NCI-H2029 (cell line): ENCODE measurements at places on chromosomes 1 and 21.

- DNase-seq, result no peak
Observed at GRCh38 chr21:26224366-26224765, 53.8 kb upstream of the APP start.

DNA sequence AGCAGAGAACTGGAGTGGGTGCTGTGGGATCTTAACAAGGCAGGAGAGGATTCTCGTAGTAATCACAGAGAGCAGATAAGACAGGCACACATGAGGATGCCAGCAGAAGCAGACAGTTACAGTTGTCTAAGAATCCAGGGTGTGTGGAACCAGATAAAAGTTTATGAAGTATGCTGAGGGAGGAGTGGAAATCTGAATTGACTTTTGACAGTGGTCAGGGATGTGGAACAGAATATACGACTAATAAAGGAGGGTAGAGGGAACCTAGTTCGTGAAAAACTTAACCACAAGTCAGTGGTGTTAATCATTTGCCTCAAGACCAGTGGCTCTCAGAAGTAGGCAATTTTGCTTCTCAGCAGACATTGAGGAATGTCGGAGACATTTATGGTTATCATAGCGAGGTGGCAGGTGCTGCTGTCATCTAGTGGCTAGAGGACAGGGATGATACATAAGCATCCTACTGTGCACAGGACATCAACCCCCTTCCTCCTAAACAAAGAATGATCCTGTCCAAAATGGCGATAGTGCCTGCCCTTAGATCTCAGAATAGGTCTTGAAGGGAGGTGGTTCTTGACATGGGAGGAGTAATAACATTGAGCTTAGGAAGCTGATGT lies 3.0 kb downstream of the LRRC8D start:
- DNase-seq, result no peak

- no peak for DNase-seq
Observed at GRCh38 chr1:112879834-112880233, 76.2 kb downstream of the SLC16A1 start.

DNA sequence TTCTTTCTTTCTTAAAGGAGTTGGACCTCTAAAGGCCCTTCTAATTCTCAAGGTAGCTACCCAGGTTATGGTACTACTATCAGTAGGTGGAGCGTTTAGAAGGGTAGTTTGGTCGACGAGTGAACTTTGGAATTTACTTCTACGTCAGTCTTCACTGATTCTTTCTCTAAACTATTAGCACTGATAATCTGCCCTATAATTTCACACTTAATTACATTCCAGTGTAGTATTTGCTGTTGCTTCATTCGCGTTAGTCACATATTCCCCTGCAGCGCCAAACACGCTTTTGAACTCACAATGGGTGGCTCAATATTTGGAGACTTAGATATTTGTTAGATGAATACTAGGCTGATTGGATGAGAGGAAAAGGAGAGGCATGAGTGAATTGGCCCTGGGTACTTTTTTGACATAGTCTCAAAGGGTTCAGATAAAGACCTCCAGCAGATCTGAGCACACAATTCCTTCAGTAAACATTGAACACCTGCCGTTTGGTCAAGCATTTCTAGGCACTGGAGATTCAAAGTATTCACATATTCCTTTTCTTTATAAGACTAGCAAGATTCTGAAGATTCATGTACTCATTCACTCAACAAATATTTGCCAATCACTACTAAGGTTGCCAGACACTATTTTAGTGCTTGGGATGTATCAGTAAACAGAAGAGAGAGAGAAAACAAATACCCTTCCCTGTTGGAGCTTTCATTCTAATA lies 929 bp upstream of the FOXJ3 start:
- DNase-seq, result peak; percentile 91

DNA sequence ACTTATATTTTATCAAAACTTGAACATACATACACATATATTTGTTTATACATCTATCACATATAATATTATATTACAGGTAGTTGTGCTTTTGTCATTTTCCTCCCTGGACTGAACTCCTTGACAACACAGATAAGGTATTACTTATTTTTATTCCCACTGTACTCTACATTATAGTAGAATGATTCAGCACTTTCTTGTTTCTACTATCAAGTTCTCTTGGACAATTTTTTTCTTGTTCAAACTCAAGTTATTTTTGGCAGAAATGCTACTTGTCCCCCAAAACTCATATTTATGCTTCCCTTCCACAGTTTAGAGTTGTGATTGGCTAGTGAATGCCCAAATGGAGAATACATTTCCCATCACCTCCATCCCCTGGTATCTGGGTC lies 10.8 kb upstream of the PTPRC start:
- DNase-seq, result no peak

DNA sequence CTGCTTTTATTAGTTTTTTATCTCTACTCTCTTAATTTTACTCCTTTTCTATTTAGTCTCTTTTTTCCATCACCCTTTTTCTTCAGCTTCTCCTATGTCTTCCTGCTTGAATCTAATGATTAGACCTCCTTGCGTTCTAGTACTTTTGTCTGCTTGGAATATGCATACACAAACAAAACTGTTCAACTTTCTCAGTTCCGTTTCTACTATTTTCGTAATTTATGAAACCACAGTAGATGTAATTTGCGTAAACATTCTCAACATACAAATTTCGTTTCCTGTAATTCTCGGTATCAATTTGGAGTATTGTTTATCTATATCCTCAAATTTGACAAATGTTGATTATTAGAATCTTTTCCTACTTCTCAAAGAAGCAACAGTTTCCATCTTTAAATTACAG lies 772.5 kb downstream of the USP25 start:
- DNase-seq, result no peak

- no peak for DNase-seq
Observed at GRCh38 chr1:47434051-47434842, 3.6 kb upstream of the FOXD2 start.

- no peak for DNase-seq
Observed at GRCh38 chr1:36560621-36561360, 78.1 kb upstream of the CSF3R start.

DNA sequence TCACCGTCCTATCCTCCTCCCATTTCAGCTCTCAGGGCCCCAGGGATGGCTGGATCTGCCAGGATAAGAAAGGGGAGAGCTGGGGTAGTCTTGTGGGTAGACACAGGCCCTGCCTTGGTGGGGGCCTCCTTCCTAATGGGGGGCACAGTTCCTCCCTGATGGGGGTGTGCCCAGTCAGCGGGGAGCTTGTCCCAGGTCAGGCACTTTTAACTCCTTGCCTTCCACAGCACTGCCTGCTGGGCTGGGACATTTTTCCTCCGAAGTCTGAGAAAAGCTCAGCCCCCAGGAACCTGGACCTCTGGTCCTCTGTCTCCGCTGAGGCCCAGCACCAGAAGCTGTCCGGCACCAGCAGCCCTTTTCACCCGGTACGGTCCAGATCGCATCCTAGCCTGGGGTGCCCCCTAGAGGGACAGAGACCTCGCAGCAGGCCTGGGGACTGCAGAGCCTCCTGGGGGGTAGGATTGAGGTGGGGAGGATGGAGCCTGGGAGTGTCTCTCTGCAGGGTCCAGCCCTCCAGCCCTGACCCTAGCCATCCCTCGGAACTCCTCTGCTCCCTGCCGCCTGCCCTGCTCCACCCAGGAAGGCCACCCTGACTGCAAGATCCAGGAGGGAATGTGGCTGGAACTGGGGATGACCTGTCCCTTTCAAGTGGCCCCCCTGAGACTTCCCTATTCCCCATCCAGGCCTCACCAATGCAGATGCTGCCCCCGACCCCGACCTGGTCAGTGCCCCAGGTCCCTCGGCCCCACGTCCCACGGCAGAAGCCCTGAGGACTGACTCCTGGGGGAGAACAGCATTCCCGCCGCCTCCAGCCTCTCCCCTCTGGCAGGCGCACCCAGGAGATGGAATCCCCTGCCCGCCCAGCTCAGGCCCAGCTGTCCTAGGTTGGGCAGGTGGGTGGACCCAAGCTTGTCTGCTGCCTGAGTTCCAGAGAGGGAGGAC lies 12.0 kb downstream of the MIIP start:
- no peak for DNase-seq

- DNase-seq, result no peak
Observed at GRCh38 chr1:110464340-110464739, 13.4 kb downstream of the PROK1 start.

DNA sequence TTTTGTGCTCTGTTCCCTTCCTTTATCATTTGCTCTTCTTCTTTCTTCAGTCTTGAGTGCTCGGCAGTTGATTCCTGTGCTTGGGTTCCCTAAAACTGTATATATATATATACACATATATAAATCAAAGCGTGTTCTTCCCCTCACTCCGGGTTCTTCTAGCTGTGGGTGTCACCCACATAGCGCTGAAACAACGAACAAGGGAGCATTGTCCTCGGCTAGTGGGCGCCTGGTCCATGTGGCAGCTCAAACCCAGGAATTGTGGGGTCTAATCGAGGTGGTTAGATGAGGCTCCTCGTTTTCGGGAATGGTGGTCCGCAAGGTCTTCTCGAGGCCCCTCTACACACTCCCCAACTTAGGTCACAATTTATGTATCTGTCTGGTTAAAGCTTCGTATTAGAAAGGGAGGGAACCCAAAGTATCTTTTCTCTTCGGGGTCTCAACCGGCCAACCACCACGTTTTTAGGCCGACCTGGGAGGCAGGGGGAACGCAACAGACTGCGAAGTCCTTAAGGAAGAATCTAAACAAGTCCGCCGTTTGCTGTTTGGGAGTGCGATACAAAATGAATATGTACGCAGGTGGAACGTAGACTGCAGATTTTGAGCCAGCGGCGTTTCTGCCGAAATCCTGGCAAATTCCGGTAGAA lies 504 bp upstream of the SDHC start:
- no peak for DNase-seq

DNA sequence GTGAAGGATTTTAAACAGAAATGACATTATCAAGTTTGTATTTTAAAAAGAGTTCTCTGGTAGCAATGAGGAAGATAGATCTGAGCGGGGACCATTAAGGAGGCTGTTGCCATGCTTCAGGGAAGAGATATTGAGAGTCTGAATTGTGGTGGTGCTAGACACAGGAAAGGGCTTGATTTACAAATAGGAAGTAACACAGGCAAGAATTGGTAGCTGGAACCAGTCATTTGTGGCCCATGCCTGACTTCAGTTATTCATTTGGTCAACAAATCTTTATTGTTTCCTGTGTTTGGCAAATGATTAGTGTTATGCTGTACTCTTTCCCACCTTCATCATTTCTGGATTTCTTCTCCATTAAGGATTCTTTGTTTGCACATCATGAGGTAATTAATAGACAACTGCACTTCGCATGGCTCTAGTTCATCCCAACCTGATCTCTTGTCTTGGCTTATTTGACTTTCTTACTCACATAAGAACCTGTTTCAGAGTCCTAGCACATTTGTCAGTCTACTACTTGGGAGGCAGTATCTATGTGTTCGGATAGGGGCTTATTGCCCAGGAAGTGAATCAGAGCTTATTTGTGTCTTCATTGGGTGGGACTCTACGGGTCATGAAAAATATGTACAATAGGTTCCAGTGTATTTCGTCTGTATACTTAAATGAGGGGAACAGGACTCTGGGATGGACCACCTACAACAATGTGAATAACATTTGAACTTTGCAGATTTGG lies 32.3 kb downstream of the EEIG2 start:
- DNase-seq, result no peak

- DNase-seq, result no peak
Observed at GRCh38 chr1:219293410-219293809, 119.7 kb downstream of the LYPLAL1 start.

DNA sequence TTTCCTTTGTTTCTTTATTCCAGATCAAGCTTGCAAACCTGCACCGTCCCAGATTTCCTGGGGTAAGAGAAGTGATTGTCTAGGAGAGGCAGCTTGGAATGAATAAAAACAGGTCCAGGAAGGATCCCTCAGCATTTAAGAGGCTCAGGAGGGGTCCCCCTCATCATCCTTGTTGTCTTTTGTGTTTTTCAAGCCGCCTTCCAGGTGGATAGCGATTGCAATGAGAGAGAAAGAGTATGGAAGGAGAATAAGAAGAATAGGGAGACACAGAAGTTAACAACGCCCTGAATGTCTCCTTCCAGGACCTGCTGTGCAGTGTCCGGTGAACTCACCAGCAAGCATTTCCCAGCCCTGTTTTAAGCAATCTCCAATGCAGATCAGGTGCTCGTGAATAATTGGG lies 8.5 kb downstream of the ERG start:
- DNase-seq, result no peak

- no peak for DNase-seq
Observed at GRCh38 chr1:11712285-11712684, 20.8 kb downstream of the DRAXIN start.

DNA sequence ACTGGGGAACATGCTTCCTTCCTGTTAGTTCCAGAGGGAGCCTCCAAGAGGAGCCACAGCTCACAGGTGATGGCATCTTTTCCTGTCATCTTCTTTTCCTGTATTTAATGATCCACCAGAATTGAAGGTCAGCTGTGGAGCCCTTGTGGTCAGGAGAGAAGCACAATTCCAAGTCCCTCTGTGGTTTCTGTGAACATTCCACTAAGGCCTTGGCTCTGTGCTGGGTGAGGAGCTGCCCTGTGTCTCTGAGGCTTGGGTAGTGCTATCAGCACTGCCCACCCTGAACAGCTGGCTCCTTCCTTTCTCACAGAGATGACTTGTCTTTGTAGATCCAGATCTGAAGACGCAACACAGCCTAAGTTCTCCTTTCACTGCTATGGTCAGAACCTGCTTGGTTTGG lies 141.9 kb upstream of the MAP1LC3C start:
- no peak for DNase-seq

DNA sequence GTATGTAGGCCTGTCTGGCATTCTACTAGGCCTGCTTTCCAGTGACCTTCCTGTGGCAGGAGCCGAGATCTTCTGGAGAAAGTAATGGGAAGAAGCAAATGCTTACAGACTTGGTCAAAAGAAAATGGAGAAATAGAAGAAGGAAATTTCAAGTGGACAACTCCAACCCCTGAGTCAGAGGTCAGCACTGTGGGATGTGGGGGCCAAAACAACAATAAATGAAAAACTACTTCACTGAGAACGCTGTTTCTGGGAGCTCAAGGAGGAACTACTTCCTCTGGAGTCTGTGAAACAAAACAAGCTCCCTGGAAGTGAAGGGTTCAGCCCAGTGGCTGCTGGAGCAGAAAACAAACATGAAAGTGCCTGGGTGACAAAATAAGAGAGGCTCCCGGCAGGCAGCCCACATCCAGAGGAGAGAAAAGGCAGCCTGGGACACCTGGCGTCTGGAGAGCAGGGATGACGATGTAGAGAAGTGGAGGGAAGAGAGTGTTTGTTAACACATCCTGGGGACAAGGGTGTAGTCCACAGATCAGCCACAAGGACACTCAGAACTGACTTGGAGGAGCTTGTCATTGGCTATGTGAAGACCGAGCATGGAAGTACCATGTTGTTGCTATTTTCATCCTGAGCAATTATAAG lies 355.2 kb downstream of the SMYD3 start:
- peak; percentile 89 for DNase-seq

GRCh38 chr1:155069551-155070157 lies 6.1 kb downstream of the EFNA4 start:
- no peak for DNase-seq

GRCh38 chr1:19044975-19045831 lies 88.7 kb upstream of the IFFO2 start:
- no peak for DNase-seq

- no peak for DNase-seq
Observed at GRCh38 chr1:150365941-150366340, 2.0 kb downstream of the RPRD2 start.

- DNase-seq, result no peak
Observed at GRCh38 chr1:109790735-109791494, 27.2 kb upstream of the EPS8L3 start.

GRCh38 chr1:46218443-46218842 lies 15.3 kb downstream of the LURAP1 start:
- no peak for DNase-seq

GRCh38 chr1:41582004-41582325 lies 97.5 kb upstream of the EDN2 start:
- DNase-seq, result no peak

GRCh38 chr1:211257826-211258225 lies 1.3 kb upstream of the RCOR3 start:
- DNase-seq, result no peak

- no peak for DNase-seq
Observed at GRCh38 chr1:198480876-198481275, 59.6 kb downstream of the ATP6V1G3 start.
